ENCODE measurements at places on chromosomes 4 and X.
A peak's percentile ranks its signal among the peaks of the same experiment; 100 is the strongest.

- no peak for DNase-seq
Measured at GRCh38 chrX:139106069-139106468, 394.6 kb upstream of the FGF13 start.

DNA sequence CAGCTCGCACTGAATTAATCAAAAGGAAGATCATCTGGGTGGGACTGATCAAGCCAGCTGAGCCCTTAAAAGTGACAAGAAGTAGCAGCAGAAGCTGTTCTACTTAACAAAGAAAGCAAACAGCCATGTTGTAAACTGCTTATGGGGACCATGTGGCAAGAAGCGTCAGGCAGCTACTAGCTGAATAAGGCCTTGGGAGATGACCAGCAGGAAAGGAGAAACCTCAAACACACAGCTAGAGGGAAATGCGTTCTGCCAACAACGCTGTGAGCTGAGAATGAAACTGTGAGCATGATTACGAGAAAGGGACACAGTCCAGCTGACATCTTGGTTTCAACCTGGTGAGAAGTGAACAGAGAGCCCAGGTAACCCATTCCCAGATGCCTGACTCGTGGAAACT, 49.3 kb upstream of the FAM9A start:
- DNase-seq = no peak

DNA sequence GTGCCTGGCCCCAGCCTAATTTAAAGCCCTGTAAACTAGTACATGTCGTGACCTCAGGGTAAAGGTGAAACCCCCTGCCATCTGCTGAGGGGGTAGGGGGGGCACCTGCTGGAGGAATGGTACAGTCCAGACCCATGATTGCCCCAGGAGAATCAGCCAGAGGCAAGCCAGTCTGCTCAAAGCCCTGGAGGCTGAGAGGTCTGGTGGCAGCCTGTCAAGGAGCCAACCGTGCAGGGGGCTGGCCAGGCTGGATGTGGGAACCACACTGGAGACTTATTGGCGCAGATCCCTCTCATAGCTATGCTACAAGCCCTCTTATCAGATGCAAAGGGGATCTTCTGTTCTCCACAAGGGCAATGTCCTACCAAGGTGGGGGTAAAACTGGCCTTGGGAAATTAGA, 31.4 kb upstream of the PJA1 start:
- DNase-seq = no peak

DNA sequence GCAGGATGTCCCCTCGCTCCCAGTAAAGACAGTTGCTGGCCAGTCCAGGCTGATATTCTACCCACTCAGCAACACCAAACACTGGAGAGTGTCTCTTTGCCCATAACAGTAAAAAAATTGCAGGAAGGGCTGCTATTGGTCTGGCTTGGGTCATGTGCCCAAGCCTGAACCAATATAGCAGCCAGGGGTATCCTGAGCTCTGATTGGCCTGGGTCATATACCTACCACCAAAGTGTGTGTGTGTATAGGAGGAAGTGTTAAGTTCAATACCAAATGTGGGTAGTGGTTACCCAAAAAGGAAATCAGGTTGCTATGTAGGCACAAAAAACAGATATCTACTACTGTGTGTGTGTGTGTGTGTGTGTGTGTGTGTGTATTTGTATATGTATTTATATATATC, 373.2 kb downstream of the BCOR start:
- DNase-seq = no peak

GRCh38 chr4:184504385-184504784, 30.0 kb upstream of the IRF2 start:
- no peak for DNase-seq

DNA sequence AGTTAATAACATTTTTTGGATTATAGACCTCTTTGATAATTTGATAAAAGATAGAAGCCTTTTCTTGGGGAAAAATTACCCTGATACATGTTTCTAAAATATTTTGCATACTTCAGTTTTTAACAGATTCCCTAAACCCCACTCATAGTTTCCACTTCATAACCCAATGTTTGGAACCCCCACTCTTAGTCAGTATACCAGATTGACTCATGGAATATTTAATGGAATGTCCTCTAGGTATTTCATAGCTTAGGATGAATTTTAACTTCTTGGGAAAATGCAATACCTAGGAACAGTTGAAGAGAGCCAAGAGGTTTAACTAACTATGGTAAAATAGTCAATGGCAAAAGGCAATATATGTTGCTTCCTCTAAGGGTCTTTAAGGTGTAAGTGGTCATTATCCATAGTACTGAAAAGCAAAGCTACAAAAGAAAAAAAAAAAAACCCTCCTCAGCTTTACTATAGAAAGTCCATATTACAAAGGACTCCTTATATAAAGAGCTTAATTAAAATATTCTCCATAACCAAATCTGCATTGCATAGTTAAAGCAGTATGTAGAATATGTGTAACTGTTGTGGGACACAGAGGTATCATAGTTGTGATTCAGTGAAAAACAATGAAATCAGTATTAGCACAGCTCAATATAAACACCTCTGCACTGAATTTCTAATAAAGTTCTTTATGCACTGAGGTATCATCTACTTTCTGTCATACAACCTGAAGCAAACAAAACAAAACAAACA, 159.9 kb downstream of the PCDH7 start:
- no peak for DNase-seq

- DNase-seq = no peak
Measured at GRCh38 chr4:109559625-109559982, 442 bp upstream of the MCUB start.

DNA sequence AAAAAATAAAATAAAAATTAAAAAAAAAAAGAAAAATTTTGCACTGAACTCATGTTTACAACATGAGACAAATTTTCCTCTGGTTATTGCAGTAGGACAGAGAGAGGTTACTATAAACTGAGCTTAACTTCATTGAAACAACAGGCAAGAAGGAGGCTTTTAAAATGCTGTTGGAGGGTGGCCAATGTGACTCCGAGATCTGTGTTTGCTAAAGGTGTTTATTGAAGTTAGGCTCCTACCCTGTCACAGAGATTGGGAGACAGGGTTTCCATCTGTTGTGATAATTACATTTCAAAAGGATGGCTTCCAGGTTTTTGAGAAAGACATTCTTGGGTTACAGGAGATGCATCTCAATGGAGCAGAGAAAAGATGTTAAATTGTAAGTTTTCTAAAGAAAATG, 370.5 kb upstream of the HS3ST1 start:
- DNase-seq = no peak

- no peak for DNase-seq
Measured at GRCh38 chr4:68907245-68907644, 44.4 kb downstream of the UGT2A3 start.

- no peak for DNase-seq
Measured at GRCh38 chrX:41478381-41478911, 31.3 kb downstream of the NYX start.

- DNase-seq = no peak
Measured at GRCh38 chr4:182014164-182014563, 229.0 kb upstream of the TENM3 start.

- DNase-seq = no peak
Measured at GRCh38 chr4:80062527-80062926, 10.5 kb downstream of the ANTXR2 start.

DNA sequence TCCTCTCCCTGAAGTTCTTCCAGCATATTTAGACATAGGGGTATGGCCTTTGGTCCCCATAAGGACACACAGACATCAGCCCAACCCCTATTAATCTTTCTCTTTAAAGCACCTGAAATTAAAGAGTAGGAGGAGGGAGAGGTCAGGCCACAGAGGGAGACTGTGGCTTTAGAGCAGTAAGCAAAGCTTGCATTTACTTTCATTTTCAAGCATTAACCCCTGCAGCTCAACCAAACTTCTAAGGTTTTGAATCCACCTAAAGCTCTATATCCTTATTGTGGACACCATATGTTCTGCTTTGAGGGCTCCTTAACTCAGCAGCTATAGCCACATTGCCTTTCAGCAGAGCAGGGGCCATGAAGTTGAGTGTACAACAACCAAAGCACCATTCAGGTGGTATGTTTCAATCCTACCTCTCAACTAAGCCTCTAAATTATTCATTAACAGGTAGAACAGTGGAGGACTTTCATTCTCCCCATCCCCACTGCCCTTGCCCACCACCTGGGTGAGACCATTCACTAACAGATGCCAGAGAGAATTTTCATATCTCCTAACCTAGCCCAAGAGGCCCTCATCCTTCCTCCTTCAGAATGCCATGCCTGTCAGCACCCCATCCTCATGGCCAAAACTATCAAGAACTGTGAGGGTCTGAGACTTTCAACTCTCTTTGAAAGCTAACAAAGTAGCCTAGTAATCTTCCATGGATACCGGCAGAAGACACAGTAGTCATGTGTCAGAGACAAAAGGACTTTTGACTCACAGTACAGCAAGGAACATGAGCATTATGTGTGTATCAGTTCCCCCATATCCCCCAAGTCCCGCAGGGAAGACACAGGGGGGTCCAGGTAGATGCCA, 20.8 kb downstream of the LIN54 start:
- DNase-seq = no peak

GRCh38 chr4:68865760-68866159, 50.0 kb downstream of the UGT2B10 start:
- no peak for DNase-seq

DNA sequence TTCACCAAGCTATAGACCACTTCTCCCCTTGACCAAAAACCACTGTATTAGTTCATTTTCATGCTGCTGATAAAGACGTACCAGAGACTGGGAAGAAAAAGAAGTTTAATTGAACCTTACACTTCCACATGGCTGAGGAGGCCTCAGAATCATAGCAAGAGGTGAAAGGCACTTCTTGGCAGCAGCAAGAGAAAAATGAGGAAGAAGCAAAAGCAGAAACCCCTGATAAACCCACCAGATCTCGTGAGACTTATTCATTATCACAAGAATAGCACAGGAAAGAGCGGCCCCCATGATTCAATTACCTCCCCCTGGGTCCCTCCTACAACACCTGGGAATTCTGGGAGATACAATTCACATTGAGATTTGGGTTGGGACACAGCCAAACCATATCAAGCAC, 97.8 kb downstream of the DOCK11 start:
- no peak for DNase-seq

DNA sequence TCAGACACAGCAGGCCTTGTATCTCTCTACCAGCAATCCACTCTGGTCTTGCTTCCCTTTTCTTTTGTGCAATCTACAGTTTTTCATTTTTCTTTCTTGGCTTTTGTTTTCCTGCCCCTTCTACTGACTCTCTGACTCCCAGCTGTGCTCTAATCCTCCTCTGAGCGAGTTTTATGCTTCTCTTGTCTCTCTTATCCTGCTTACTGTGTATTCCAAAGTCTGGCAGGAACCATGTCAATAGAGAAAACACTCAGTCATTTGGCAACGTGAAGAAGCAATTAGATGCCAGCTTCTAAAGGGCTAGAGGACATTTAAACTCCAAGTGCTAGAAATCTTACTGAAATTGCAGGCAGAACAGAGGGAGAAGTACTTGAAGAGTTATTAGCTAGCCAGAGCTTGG, 984.6 kb upstream of the TENM3 start:
- DNase-seq = no peak

- DNase-seq = no peak
Measured at GRCh38 chr4:76375703-76376102, 45.2 kb downstream of the CCDC158 start.

GRCh38 chrX:110578270-110578669, 217.3 kb downstream of the CHRDL1 start:
- DNase-seq = no peak

DNA sequence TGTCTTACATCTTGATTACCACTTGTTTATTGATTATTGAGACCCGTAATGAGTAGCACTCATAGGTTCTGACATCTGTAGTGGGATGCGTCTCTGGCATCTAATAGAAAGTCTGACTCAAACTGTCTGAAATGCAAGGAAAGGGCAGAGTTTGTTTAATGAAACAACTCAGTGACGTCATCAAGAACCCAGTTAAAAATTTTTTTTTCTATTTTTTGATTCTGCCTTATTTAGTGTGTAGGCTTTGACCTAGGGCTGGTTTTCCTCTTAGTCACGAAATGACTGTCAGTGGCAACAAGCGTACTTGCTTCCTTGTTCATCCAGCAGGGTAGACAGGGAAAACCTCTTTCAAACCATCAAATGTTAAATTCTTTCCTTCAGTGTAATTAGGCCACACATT, 3.1 kb upstream of the CDKL5 start:
- no peak for DNase-seq

- no peak for DNase-seq
Measured at GRCh38 chr4:47617607-47618006, 132.5 kb downstream of the ATP10D start.

GRCh38 chr4:4328206-4328605, 38.2 kb downstream of the ZBTB49 start:
- no peak for DNase-seq

GRCh38 chr4:158682066-158682465, 10.0 kb downstream of the ETFDH start:
- DNase-seq = no peak

DNA sequence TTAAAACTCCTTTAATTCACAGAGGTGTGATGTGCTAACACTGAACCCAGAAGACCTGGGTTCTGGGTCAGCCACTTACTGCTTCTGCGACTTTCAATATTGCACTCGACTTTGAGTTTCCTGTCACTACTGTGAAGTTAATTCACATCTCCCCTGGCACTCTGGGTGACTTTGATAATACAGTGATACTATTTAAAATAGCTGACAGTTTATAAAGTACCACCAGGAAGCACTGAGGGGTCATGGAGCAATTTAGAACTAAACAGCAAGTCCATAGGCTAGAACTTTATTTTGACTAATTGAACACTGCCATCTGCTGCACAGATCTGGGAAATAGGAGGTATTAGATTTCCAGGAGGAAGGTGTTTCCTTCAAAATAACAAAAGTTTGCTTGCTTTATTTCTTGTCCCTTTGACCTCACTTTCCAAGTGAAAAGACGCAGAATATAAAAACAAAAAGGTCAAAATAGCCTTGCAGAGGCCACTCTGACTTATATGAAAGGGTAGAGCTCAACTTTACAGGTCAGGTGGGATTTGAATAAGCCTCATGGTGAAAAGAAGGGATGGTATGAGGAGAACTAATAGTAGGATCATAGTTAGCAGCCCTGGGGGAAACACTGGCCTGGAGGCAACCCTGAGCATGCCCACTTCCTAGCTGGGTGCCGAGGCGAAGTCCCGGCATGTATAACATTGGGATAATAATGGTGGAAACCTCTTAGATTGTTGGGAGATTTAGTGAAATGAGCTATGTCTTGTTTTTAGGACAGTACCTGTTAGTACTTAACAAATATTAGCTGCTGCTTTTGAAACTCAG, 53.4 kb downstream of the ZNF518B start:
- DNase-seq = peak; percentile 44
